Lower leg skin (tissue), 4 donors: ENCODE measurements at places on chromosomes 2 and 18. TPM values are rescaled to one million over a fixed set of nuclear protein-coding genes. Genes with fewer than 3 reads are reported as not detected.

The FIGN gene
- 1.8 TPM for total RNA-seq

The CFAP53 gene
- total RNA-seq: 0.37 TPM

The RAX gene
- not detected for total RNA-seq

The NPPC gene
- total RNA-seq: not detected

The SGO2 gene
- total RNA-seq: 1.1 TPM

The FBXO15 gene
- not detected for total RNA-seq

GRCh38 chr2:156541229-156541628 is 105.0 kb downstream of the GPD2 start:
- DNase-seq: no peak

GRCh38 chr2:135909976-135910375 is 33.7 kb upstream of the MCM6 start:
- no peak for DNase-seq

- peak; percentile 38 for DNase-seq
Measured at GRCh38 chr18:48902023-48902855, 48.5 kb downstream of the SMAD7 start.

DNA sequence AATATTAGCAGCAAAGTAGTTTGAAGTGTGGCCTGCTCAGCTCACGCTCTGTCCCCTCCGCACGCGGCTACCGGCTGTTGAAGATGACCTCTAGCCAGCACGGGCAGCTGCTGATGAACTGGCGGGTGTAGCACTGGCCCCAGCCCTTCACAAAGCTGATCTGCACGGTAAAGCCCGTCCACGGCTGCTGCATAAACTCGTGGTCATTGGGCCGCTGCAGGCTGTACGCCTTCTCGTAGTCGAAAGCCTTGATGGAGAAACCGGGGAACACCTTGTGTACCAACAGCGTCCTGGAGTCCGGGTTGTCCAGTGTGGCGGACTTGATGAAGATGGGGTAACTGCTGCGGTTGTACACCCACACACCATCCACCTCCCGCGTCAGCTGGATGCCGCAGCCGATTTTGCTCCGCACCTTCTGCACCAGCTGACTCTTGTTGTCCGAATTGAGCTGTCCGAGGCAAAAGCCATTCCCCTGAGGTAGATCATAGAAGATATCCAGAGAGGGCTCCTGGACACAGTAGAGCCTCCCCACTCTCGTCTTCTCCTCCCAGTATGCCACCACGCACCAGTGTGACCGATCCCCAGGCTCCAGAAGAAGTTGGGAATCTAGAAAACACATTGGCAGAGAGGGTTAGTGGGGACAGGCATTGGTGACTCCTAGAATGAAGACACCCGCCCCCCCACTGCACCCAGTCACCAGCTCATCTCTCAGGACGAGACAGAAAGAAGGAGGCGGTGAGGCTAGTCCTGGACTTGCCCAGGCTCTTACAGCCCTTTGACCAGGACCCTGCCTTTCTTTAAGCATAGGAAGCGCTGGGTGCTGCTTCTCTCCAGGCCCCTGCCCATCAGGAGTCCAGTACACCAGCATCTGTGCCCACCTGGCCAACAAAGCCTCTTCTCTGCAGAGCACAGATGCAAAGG is 29.2 kb downstream of the SMAD7 start:
- DNase-seq: peak; percentile 84

- DNase-seq: no peak
Measured at GRCh38 chr2:98761267-98761781, 30.4 kb upstream of the MGAT4A start.

DNA sequence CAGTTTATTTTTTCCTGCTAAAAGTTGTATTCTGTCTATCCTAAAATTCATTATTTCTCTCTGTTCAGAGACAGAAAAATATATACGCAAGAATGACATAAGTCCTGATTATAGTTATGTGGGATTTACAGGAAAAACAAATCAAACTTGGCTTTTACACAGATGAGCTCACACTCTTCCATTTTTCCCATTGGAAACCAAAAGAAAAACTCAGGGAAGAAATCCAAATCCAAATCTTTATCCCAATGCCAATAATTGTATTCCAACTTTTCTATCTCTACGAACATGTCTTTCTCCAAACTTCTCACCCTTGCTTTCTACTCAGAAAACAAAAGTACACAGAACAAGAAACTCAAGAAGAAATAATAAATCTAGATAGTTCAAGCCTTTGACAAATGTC is 249.1 kb upstream of the TMEFF2 start:
- no peak for DNase-seq

DNA sequence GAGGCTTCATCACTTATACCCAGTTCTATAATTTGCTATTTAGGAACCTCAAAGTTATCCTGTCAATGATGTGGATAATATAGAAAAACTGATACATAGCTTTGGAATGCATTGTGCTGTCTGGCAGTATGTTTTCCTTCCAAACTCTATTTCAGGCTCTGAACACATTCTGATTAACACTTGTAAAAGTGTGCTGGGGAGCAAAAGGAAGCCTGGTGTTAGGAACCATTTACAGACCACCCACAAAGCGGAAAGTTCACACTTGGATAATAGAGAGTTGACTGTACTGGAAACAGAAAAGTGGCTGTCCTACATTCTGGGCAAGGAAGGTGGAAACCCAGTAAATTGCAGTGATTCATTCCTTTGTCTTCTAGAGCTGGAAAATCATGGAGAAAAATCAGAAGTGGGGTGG is 114.5 kb upstream of the ZFP36L2 start:
- no peak for DNase-seq

GRCh38 chr2:25310965-25311864 is 30.5 kb downstream of the DNMT3A start:
- no peak for DNase-seq

GRCh38 chr2:105139556-105140239 is 101.8 kb downstream of the MRPS9 start:
- no peak for DNase-seq
